ENCODE measurements at places on chromosomes 1 and 21. TPM values are rescaled to one million over a fixed set of nuclear protein-coding genes. Genes with fewer than 3 reads are reported as not detected.

The HUNK gene
- total RNA-seq, result under 0.01 TPM

- DNase-seq, result no peak
These were observed 33.5 kb upstream of the WASF2 start for GRCh38 chr1:27523337-27524020.

DNA sequence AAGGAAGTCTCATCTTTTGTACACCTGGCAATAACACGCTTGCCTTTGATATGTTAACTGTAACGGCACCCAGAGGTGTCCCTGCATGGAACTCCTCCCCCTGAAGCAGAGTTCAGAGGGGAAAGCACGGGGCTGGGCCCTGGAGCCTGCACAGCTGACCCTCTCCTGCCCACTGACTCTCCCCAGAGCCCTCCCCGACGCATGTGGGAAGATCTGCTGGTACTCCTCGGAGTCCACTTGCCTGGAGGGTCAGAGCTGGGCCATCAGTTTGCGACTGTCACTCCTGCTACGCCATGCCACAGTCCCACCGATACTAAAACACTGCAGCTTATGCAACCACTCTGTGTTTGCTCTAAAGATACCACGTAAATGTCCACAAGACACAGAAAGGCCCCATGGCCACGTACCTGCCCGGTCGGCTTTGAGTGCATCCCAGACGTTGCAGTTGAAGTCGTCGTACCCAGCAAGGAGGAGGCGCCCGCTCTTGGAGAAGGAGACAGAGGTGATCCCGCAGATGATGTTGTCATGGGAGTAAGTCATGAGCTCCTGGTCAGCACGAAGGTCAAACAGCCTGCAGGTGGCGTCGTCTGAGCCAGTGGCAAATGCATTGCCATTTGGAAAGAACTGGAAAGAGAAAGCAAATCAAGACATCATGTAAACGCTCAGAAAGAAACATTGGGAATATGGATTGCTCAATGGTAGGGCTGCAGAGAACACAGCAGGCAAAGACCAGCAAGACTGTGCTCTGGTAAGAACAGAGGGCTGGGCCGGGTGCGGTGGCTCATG lies 10.6 kb upstream of the NADK start:
- DNase-seq, result no peak

GRCh38 chr1:202202500-202203168 lies 9.0 kb downstream of the LGR6 start:
- no peak for DNase-seq

The PSMD4 gene
- total RNA-seq, result 280 TPM

The SWT1 gene
- total RNA-seq, result 2.9 TPM

GRCh38 chr1:66364578-66365391 lies 169.2 kb upstream of the SGIP1 start:
- peak; percentile 70 for DNase-seq

GRCh38 chr1:222777463-222777862 lies 37.4 kb upstream of the DISP1 start:
- peak; percentile 98 for DNase-seq

The SPATA45 gene
- total RNA-seq, result not detected

The RORC gene
- 0.26 TPM for total RNA-seq

The RUNX3 gene
- 0.26 TPM for total RNA-seq

DNA sequence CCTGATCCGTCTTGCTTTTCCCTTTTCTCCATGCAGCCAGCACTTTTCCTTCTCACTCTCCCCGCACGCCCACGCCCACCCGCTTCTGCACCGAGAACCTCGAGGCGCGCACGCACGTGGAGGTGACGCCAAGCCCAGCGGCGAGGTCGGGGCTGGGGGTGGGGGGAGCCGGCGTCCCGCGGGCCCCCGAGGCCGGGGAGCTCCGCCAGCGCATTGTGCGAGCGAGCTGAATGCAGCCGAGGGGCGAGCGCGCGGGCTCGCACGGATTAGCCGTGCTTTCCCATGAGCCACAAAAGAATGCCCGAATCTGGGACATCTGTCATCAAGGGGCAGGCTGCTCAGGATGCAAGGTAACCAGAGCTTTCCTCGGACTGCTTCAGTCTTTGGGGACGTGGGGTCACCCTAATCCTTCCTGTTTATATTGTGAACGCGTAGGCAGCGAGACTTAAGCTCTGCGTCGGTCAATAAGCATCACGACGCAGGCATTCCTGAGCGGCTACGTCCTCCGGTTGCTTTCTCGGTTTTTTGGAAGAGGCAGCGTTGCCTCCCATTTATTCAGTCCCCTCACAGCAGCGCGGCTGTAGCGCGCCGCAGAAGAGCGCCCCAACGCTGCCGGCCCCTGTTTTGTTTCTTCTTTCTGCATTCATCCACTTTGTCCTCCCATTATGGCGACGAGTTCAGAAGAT lies 67.3 kb upstream of the AKT3 start:
- peak; percentile 55 for DNase-seq

The C1orf141 gene
- total RNA-seq, result not detected

- no peak for DNase-seq
These were observed 126.3 kb downstream of the HIVEP3 start for GRCh38 chr1:41792485-41792770.

DNA sequence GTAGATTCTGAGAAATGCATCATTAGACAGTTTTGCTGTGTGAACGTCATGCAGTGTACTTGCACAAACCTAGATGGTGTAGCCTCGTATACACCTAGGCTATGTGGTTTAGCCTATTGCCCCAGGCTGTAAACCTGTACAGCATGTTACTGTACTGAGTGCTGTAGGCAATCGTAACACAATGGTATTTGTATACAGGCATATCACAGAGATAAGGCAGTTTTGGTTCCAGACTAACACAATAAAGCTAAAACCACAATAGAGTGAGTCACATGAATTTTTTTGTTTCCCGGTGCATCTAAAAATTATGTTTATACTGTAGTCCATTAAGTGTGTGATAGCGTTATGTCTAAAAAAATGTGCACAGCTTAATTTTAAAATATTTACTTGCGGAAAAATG lies 6.9 kb downstream of the IL10RB start:
- peak; percentile 32 for DNase-seq

DNA sequence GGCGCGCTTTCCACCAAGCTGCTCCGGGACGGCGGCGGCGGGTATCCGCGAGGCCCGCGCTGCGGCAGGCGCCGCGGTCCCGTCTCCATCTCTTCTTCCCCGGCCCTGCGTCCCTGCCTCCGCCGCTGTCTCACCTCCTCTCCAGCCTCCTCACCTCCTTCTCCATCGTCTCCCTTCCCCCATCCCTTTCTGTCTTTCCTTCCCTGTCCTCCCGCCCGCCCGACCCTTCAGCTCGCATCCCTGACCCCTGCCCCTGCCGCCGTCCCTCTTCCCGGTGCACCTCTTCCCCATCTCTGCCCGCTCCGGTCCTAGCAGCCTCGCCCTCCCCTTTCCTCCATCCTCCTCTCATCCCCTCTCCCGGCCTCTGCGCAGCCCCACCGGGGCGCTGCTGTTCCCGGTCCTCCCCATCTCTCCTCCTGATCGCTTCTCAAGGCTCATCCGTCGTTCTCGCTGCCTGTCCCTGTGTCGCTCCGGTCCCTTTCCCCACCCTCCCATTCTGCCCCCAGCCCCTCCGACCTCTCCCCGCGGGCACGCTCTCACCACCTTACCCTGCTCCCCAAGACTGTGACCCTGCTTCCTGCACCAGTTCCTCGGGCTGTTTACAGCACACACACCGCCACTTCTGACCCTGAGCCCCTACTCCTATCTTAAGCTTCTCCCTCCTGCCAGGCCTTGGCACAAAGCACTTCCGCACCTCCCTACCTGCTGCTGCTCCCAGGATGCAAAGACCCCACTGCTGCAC lies 760 bp upstream of the NPHP4 start:
- no peak for DNase-seq

- DNase-seq, result no peak
These were observed 402.2 kb downstream of the PRDM2 start for GRCh38 chr1:14102180-14102579.
